ENCODE measurements at places on chromosomes 1 and 21.
A peak's percentile ranks its signal among the peaks of the same experiment; 100 is the strongest.

DNA sequence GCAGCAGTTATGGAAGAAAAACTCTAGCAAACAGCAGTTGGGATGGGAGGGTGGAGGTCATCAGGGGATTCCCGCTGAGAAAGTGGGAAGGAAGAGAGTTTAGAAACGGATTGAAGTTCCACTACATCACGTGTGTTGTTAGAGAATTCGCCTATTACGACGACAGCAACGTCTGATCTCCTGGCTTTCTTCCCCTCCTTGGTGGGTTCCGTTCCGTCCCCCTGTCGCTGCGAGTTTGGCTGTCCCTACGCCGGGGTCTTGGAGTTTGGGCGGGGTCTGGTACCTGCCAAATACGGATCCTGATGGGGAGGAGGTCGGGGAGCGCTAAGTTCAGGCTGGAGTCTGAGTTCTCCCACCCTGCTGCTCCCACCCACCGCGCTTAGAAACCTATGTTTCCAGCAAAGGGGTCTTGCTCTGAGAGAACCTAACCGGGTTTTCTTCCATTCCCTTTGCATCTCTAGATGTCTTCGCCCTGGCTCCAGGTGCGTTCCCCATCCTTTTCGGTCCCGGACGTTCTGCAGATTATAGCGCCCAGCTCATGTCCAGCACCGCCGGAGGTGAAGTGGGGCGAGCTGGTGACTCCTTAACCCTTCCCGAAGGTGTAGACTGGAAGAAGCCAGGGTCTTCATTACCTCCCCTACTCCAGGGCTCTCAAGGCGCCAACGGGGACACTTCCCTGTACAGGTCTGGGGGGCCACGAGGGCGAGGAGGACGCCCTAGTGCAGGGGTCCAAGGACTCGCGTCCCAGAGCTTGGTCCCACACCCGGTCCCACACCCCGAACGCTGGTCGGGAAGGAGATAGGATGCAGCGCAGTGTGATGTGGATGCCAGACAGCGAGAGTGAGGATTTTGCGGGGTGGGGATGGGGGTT is 641 bp upstream of the KCNK2 start:
- DNase-seq: no peak

DNA sequence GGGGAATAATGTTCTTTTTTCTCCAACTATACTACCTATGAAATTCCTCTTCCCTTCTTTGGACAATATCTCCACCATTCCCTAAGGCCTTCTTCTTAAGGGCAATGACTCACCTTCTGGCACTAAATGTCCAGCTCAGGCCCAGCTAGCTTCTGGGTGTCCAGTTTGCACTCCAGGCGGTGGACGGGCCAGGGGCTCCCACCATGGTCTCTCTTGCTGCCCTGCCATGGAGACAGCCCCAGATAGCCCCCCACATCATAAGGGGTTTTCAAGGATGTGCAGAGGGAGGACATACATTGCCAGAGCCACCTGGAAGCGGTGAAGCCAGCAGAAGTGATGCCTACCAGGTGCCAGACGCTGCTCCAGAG is 43.8 kb downstream of the C1orf198 start:
- DNase-seq: no peak

GRCh38 chr1:19421365-19421764 is 64.0 kb downstream of the CAPZB start:
- no peak for DNase-seq

DNA sequence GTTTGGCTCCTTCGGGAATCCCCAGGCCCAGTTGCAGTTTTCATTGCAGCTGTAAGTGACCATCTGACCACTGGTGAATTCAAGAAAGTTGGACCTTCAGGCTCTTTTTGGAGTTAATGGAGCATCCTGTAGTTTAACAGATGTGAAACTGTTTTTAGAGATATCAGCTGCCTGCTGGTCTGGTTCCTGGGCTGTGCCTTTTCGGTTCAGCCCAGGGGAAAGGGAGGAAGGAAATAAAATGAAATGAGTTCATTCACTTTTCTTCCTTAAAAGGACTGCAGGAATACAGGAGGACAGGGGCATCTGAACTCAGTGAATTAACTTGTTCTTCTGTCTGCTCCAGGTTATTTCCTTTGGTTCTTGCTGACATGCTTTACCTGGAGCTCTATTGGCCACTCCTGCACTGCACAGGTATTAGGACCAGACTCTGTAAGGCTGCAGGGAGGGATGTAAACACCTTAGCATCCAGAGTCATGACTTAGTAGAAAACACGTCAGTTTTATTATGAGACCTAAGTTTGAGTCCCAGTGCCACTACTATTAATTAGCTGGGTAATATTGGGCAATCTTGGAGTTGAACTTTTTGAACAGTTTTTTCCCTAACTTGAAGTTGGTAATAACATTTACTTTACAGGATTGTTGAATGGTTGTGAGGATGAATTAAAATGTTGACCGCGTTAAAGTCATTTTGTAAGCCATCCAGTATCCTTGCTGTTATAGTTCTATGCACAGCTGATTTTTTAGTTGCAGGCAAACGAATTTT is 83.6 kb downstream of the LRRC8D start:
- DNase-seq: no peak

- DNase-seq: no peak
Observed at GRCh38 chr1:212294983-212295382, 9.8 kb downstream of the PPP2R5A start.

DNA sequence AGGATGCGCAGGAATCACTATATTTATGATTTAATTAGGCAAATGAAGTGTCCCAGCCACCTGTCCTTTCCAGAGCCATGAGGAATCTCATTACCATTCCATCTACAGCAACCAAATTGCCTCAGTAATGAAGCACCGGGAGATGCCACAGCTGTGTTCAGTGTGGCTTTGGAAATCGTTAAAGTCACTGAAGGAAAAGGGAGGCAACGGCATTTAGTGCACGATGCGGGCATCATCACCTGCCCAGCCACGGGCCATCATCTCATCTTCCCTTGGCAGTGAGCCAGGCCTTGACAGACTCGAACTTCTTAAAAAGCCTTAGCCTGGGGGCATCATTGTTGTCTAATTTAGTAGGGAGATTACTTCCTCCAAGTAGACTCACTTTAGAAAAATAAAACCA is 67.8 kb downstream of the CNIH3 start:
- DNase-seq: no peak

DNA sequence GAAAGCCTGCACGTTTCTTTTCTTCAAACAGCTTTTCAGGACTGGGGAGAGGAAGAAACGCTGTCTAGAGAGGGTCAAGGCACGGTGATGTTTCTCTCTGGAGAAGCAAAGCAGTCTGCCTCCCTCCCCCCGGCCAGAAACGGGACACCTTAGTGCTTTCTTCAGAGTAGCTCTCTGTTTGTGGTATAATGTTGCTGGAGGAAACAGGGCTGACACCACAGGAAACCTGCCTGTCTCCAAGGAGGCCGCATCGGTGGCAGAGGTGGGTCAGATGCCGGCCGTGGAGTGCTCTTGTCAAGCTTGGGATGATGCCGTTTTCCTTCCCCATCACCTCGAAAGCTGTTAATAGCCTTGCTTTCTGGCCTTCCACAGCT is 139.4 kb downstream of the DHRS3 start:
- no peak for DNase-seq

GRCh38 chr1:205542367-205542766 is 37.9 kb downstream of the CDK18 start:
- DNase-seq: no peak

GRCh38 chr1:223256034-223256433 is 107.9 kb downstream of the SUSD4 start:
- no peak for DNase-seq

DNA sequence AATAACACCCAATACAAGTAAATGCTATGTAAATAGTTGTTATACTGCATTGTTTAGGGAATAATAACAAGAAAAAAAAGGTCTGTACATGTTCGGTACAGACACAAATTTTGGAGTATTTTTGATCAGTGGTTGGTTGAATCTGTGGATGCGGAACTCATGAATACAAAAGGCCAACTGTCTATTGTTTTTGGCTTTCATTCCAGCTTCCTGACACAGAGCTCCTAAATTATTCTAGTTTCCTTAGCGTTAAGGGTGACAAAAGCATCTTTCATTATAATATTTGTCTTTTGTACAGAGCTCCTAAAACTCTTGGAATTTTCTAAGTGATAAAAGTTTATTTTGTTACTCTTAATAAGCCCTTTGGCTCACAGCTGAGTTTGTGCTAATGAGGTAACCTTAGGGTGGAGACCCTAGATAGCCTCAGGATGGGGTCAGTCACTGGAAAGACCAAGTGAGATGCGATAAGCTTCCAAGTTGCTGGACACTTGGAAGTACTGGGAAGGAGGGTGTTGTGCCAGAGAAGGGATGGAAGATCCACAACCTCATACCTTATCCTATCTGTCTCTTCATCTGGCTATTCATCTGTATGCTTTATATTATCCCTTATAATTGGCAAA is 57.4 kb upstream of the PRRC2C start:
- DNase-seq: no peak

GRCh38 chr21:45410865-45411809 is 6.2 kb downstream of the COL18A1 start:
- no peak for DNase-seq

GRCh38 chr1:109579491-109579890 is 31.1 kb downstream of the GNAI3 start:
- no peak for DNase-seq

DNA sequence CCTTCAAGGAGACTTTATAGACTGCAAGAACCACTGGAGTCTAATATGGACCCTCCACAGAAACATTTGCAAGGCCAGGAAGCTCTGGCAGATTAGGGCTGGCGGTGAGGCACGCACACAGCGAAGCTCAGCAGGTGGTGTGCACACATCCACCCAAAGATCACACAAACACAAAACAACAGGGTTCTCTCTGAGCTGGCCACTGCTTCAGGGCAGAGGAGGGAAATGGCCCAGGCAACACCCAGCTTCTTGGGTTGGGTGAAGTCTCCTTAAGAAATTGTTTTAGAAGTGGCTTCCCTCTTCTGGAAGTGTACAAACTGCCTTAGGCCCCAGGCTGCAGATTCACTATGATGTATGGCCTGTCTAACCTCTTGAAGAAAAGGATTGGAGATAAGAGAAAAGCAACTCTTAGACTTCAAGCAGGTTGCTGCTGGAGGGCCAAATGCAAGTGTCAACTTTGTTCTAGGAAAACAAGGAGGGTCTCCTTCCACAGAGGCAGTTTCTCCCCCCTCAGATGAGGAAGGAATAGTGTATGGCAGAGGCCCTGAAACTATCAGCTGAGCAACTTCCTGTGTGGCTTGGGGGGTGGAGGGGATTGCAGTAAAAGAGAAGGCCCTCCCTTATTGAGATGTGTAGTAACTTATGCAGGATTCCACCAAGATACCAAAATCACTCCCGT is 2.0 kb downstream of the RCSD1 start:
- DNase-seq: peak; percentile 68

DNA sequence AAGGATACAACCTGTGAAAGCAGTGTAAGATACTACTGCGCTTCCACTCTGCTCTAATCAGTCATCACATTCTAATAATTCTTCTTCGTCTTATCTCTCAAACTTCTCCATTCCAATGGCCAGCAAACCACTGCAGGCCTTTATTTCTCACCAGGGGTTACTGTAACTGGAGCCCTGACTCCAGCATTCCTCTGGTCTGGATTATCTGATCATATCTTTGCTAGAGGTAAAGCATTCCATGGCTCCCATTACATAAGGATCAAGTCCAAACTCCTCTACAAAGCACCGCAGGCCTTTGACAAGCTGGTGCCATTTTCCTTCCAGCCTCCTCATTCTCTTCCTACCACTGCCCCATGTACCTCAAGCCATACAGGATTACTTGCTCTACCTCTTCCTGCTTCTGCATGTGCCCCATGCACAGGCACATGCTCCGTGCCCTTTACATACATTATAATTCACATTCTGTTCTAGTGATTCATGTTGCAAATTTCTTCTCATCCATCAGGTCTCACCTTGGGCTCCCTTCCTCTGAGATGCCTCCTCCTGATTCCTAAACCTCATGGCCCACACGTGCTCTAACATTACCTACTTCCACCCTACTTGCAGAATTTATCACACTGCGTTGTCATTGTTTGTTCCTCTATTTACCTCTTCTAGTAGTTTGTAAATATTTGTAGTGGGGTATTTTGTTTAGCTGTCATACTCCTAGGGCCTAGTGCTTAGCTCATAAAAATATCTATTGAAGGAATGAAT is 9.3 kb upstream of the SERBP1 start:
- DNase-seq: no peak

DNA sequence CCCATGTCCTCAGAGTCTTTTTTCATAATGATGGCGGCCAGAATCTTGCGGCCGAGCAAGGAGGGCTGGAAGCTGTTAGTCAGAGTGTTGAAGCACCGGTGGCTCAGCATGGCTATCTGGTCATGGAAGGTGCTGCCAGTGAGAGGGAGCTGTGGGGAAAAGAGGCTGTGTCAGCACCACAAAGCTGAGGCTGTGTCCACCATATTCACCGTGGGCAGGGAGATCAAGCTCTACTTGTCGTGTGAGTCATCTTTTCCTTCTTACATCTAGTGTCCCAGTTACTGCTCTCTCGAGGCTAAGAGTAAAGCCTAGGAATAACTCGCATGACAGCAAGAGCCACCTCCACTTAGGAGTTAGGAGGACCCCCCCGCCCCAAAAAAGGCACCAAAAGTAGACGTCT is 18.2 kb downstream of the ADAR start:
- DNase-seq: no peak

DNA sequence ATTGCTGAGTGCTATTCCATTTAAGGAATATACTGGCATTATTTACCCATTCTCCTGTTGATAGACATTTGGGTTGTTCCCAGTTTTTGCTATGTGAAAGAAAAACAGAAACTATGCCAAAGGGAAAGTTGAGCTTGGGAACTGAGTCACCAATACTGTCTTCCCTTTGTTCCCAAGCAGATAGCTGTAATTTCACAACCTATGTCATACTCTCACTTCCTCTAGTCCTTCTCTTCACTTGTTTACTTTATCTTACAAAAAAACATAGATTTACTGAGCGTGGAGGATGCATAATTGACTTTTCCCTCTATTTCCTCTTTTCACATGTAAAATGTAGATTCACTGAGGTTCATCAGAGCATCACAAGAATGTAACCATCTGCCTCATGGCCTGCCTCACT is 32.4 kb upstream of the PGBD5 start:
- no peak for DNase-seq

- no peak for DNase-seq
Observed at GRCh38 chr1:116945421-116945820, 35.7 kb downstream of the PTGFRN start.

DNA sequence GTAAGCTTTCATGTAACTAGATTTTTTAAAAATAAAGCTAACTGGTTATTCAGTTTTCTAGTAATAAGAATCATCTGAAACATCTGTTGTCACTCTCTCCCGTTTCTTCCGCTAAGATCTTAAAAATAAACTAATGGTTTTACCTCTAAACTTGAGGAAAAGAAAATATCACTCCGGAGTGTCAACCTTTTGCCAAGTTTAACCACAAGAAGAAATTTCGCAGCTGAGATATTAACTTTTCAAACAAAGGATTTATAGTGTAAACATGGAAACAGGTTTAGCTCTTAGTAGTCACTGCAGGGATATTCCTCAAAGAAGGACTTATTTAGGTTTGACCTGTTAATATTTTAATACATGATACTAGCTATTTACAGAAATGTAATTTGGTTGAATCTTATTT is 954.9 kb downstream of the ADGRL2 start:
- no peak for DNase-seq

GRCh38 chr21:18104802-18105201 is 139.8 kb upstream of the CHODL start:
- no peak for DNase-seq

GRCh38 chr1:150237746-150238145 is 1.8 kb upstream of the ANP32E start:
- DNase-seq: no peak
